ENCODE measurements at places on chromosomes 6 and 20.

GRCh38 chr20:31638816-31639215, 1.1 kb downstream of the COX4I2 start:
- no peak for DNase-seq

GRCh38 chr20:35582741-35583404, 32.8 kb upstream of the SPAG4 start:
- no peak for DNase-seq

DNA sequence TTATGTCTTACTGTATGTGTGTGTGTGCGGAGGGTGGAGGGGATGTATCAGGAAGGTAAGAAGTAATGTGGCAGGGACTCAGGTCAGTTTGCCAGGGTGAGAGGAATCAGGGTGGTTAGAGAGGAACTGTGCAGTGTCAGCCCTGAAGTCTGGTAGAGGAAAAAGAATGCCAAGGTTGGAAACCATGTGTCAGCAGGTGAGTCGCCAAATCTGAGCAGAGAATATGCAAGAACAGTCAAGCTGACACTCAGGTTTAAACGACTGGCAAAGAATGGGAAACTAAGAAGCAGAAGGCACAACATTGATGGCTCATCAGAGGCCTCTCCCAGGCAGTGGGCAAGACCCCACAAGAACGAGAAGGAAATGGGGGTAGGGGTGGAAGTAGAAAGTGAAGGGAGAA, 107.5 kb upstream of the TBX18 start:
- no peak for DNase-seq

- DNase-seq, result no peak
These were observed 294.3 kb downstream of the CDC5L start for GRCh38 chr6:44681761-44682160.

GRCh38 chr6:166019214-166019613, 148.4 kb downstream of the TBXT start:
- no peak for DNase-seq

DNA sequence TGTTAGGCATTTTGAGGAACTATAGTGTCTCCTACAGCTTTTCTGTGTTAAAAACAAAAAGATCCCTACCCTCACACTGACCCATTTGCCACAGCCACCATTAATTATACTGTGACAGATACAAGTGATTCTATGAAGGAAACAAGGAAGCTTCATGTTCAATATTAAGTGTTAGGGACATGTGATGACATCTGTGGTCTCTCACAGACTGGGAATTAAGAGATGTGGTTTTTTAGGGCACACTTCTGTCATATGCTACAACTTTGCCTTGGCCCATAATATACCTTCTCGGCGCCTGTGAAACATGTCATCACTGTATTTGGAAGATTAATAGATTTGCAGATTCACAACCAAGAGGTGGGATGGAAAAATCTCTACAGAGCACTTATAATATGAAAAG, 102.9 kb upstream of the TCF21 start:
- no peak for DNase-seq

- DNase-seq, result no peak
These were observed 99.0 kb upstream of the AKAP12 start for GRCh38 chr6:151140767-151141166.

GRCh38 chr20:62979876-62980373, 26.8 kb downstream of the BHLHE23 start:
- DNase-seq, result no peak

DNA sequence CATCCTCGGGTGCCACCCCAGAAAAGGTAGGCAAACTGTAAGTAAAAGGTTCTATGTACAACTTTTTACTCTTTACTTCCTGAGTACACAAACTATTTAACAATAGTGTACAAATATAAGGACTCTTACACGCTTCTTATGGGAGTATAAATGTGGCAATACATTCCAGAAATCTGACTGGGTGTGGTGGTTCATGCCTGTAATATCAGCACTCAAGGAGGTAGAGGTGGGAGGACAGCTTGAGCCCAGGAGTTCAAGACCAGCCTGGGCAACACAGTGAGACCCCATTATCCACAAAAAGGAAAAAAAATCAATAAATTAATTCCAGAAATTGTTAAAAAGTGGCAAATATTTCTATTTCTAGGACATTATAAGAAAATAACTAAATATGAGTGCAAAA, 48.9 kb downstream of the PIGU start:
- DNase-seq, result no peak

All from amniotic stem cell (primary cell).